ENCODE measurements at places on chromosomes 1 and 21.

GRCh38 chr1:10179406-10180091, 30.8 kb upstream of the KIF1B start:
- peaks cover 28% of the 10 kb centered on the region for H3K36me3 ChIP-seq
- H3K4me3 ChIP-seq, result no peak overlapping the region
- no peak overlapping the region for H3K27ac ChIP-seq
- no peaks in the 10 kb centered on the region for H3K4me1 ChIP-seq

DNA sequence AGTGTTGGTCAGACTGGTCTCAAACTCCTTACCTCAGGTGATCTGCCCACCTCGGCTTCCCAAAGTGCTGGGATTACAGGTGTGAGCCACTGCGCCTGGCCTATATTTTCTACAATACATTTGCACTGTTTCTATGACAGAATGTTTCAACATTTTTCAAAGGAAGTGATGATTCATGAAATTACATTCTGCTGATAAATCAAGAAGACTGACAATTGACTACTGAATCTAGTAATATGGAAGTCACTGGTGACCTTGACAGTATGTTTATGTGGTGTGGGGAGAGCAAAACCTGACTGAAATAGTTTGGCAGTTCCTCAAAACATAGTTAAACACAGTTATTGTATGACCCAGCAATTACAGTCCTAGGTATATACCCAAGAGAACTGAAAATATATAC, 18.1 kb downstream of the LRIF1 start:
- H3K27me3 ChIP-seq, result no peaks in the 10 kb centered on the region
- H3K4me1 ChIP-seq, result no peaks in the 10 kb centered on the region
- no peak for DNase-seq
- H3K36me3 ChIP-seq, result peaks cover 24% of the 10 kb centered on the region

DNA sequence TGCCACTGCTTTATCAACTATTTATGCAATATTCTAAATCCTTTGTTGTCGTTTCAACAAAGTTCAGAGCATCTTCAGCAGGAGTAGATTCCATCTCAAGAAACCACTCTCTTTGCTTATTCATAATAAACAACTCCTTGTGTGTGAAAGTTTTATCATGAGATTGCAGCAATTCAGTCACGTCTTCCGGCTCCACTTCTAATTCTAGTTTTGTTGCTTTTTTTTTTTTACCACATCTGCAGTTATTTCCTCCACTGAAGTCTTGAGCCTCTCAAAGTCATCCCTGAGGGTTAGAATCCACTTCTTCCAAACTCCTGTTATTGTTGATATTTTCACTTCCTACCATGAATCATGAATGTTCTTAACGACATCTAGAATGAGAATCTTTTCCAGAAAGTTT, 14.8 kb upstream of the ETS2 start:
- H3K4me1 ChIP-seq, result no peaks in the 10 kb centered on the region
- no peak overlapping the region for H3K4me3 ChIP-seq
- H3K27me3 ChIP-seq, result no peaks in the 10 kb centered on the region
- H3K36me3 ChIP-seq, result no peaks in the 10 kb centered on the region
- H3K27ac ChIP-seq, result no peak overlapping the region
- no peak for DNase-seq

- DNase-seq, result no peak
- H3K27ac ChIP-seq, result no peak overlapping the region
- peaks cover 7% of the 10 kb centered on the region for H3K27me3 ChIP-seq
- H3K4me1 ChIP-seq, result no peaks in the 10 kb centered on the region
Observed at GRCh38 chr1:214102907-214103306, 115.1 kb downstream of the PROX1 start.

GRCh38 chr21:36306872-36307534, 13.0 kb upstream of the MORC3 start:
- H3K27ac ChIP-seq, result no peak overlapping the region
- no peak for DNase-seq
- no peaks in the 10 kb centered on the region for H3K27me3 ChIP-seq
- H3K4me1 ChIP-seq, result no peaks in the 10 kb centered on the region
- H3K36me3 ChIP-seq, result no peaks in the 10 kb centered on the region

GRCh38 chr21:39149882-39150281, 33.4 kb downstream of the PSMG1 start:
- no peak overlapping the region for H3K4me3 ChIP-seq
- H3K27ac ChIP-seq, result no peak overlapping the region
- H3K27me3 ChIP-seq, result peaks cover 35% of the 10 kb centered on the region
- DNase-seq, result no peak
- no peaks in the 10 kb centered on the region for H3K4me1 ChIP-seq

DNA sequence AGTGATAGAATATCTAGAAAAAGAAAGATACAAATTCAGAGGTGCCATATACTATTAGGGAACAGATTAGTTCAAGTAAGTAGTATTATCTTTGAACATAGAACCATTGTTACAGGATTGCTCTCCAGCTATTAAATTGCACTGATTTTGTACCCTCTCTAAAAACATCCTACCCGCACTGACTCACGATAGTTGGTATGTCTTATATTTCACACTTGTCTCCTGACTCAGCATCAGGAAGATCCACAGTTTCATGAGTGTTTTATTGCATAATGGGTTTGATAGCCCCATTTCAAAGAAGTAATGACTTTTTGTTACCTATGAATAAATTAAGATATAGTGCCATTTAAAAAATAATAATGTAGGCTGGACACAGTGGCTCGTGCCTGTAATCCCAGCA, 6.0 kb downstream of the TATDN3 start:
- H3K4me3 ChIP-seq, result no peak overlapping the region
- no peak for DNase-seq
- no peak overlapping the region for H3K27ac ChIP-seq
- peaks cover 10% of the 10 kb centered on the region for H3K4me1 ChIP-seq

GRCh38 chr1:244161236-244161510, 110.1 kb downstream of the ZBTB18 start:
- H3K4me3 ChIP-seq, result no peak overlapping the region
- H3K4me1 ChIP-seq, result no peaks in the 10 kb centered on the region
- H3K27me3 ChIP-seq, result no peaks in the 10 kb centered on the region
- no peak overlapping the region for H3K27ac ChIP-seq
- DNase-seq, result no peak

DNA sequence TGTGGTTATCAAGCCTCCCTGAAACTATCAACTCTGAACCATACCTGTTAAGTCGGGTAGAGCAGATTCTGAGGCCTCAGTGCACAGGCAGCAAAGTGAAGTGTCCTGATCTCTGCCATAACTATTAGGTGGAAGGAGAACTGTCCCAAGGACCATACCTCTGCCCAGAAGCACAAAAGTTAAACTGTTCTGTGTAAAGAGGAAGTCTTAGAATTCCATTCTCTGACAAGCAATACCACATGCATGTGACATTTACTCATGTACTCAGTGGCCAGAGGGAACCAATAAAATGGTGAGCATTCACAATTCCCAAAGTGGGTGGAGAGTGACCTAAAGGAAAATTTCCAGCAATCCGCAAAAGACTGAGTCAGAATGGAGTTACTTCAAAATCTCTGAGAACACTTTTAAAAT, 61.0 kb downstream of the TOR3A start:
- no peaks in the 10 kb centered on the region for H3K27me3 ChIP-seq
- H3K36me3 ChIP-seq, result no peaks in the 10 kb centered on the region
- H3K27ac ChIP-seq, result no peak overlapping the region
- peaks cover 8% of the 10 kb centered on the region for H3K4me1 ChIP-seq
- no peak overlapping the region for H3K4me3 ChIP-seq
- no peak for DNase-seq

GRCh38 chr1:26827663-26828062, 1.2 kb downstream of the ZDHHC18 start:
- H3K4me1 ChIP-seq, result peaks cover 55% of the 10 kb centered on the region
- H3K27me3 ChIP-seq, result no peaks in the 10 kb centered on the region
- H3K27ac ChIP-seq, result peak overlapping the region; percentile 99
- peak overlapping the region; percentile 96 for H3K4me3 ChIP-seq

DNA sequence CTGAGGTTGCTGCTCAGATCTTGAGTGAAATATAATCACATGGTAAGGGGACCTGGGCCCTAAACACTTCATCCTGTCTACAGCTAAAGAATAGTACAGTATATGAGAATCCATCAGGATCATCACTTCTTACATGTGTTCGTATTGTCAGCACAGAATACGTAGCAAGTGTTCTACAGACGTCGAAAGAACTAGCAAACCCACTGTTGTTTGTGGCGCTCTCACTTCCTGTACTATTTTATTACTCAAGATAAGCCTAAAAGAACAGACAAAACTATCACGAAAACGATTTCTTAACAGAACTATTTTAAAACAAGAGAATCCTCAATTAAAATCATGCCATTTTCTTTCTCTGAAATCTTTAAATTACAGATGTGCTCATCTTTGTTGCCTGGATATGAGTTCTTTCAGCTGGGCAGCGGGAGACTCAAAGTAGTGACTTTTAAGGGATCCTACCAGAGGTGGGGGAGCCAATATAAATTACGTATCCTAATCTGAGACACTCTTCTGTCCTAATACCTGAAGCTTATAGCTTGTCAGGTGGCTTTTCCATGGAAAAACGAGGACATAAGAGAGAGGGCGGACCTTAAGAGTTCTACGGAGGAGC, 724 bp downstream of the ST7L start:
- peak; percentile 46 for DNase-seq
- H3K27ac ChIP-seq, result peak overlapping the region; percentile 99
- H3K4me1 ChIP-seq, result peaks cover 23% of the 10 kb centered on the region
- peak overlapping the region; percentile 99 for H3K4me3 ChIP-seq

- no peak overlapping the region for H3K27ac ChIP-seq
- H3K4me1 ChIP-seq, result no peaks in the 10 kb centered on the region
- H3K27me3 ChIP-seq, result no peaks in the 10 kb centered on the region
- H3K4me3 ChIP-seq, result no peak overlapping the region
- no peak for DNase-seq
- H3K36me3 ChIP-seq, result peaks cover 19% of the 10 kb centered on the region
Observed at GRCh38 chr1:1334835-1335234, 3.8 kb downstream of the TAS1R3 start.

GRCh38 chr1:200684015-200684414, 14.3 kb upstream of the DDX59 start:
- H3K27me3 ChIP-seq, result peaks cover 21% of the 10 kb centered on the region
- H3K27ac ChIP-seq, result no peak overlapping the region
- H3K36me3 ChIP-seq, result no peaks in the 10 kb centered on the region
- H3K4me3 ChIP-seq, result no peak overlapping the region
- H3K4me1 ChIP-seq, result no peaks in the 10 kb centered on the region

GRCh38 chr1:40905061-40905460, 42.9 kb upstream of the CITED4 start:
- no peaks in the 10 kb centered on the region for H3K4me1 ChIP-seq
- H3K36me3 ChIP-seq, result no peaks in the 10 kb centered on the region
- no peak overlapping the region for H3K4me3 ChIP-seq
- DNase-seq, result no peak

DNA sequence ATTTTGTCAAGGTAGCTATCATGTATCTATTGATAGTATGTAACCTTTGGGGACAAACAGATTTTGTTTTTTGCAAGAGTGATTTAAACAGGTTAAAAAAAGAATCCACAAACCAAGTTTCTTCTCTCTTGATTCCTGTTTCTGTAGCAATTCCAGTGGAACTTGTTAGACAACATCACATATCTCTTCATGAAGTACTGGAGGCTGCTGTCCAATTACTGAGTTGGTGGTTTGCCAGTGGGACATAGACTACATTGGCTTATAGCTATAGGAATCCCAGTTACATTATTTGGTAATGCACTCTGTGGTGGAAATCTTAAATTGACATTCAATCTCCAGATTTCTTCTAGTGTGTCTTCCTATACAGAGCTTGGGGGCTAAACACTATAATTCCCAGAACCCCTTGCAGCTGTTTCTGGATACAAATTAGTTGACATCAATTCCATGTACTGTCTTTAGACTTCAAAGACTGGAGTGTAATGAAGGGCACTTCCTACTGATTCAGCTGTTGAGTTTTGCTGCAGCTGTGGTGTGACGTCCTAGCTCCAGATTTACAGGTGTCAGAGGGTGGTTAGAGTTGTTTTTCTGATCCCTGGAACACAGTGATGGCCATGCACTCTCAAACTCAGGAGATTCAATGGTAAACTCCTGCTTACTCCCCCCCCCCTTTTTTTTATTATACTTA, 29.4 kb upstream of the GCLM start:
- no peak overlapping the region for H3K27ac ChIP-seq
- H3K27me3 ChIP-seq, result peaks cover 7% of the 10 kb centered on the region
- H3K4me1 ChIP-seq, result no peaks in the 10 kb centered on the region
- no peaks in the 10 kb centered on the region for H3K36me3 ChIP-seq
- no peak for DNase-seq

DNA sequence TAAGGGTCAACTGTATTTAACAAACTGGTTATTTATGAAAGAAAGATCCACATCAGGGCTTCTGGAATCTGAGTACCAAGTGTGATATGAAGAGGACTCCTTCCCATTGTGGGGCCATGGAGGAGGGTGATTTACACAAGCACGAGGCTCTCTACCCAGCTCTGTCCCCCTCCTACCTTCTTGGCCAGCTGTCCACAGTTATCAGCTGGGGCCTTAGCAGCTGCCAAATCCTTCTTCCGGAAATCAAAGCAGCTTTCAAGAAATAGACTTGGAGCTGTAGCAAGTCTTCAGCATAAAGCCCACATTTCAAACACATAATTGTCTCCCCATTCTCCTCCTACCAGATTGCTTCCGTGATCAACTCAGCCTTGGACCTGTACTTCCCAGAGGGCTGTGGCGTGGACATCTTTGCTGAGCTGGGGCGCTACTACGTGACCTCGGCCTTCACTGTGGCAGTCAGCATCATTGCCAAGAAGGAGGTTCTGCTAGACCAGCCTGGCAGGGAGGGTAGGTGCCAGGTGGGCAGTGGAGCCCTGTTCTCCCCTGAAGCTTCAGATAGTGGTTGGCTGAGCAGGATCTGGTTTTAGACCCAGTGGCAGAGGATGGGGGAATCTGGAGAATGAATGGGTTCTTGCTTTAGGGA, 15.5 kb downstream of the AZIN2 start:
- H3K4me1 ChIP-seq, result peaks cover 43% of the 10 kb centered on the region
- no peak overlapping the region for H3K4me3 ChIP-seq
- H3K27me3 ChIP-seq, result no peaks in the 10 kb centered on the region
- H3K27ac ChIP-seq, result no peak overlapping the region
- no peak for DNase-seq

- H3K36me3 ChIP-seq, result no peaks in the 10 kb centered on the region
- peaks cover 49% of the 10 kb centered on the region for H3K27me3 ChIP-seq
- H3K27ac ChIP-seq, result no peak overlapping the region
Observed at GRCh38 chr1:43137445-43138052, 34.5 kb downstream of the EBNA1BP2 start.

DNA sequence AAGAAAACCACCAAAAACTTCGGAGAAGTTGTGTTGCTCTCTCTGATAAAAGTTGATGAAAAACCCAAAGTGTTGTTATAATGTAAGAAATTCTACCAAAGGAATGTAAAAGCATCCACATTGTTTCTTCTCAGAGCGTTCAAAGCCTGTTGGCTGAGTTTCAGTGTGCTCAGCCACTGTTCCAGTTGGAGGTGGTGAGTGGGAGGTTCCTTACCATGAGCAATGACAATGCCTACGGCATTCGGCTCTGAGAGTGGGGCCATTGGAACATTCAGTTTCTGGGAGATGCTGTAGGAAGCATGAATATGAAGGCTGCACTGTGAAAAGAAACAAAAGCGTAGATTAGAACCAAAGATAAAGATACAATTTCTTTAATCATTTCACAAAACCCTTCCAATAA, 20.5 kb upstream of the MYBPHL start:
- no peak overlapping the region for H3K27ac ChIP-seq
- peaks cover 4% of the 10 kb centered on the region for H3K36me3 ChIP-seq
- peaks cover 7% of the 10 kb centered on the region for H3K27me3 ChIP-seq
- DNase-seq, result no peak
- no peaks in the 10 kb centered on the region for H3K4me1 ChIP-seq

GRCh38 chr1:243596431-243597062, 253.5 kb downstream of the AKT3 start:
- peak; percentile 22 for DNase-seq
- H3K27ac ChIP-seq, result peak overlapping the region; percentile 96
- no peaks in the 10 kb centered on the region for H3K36me3 ChIP-seq
- peak overlapping the region; percentile 35 for H3K4me3 ChIP-seq
- H3K27me3 ChIP-seq, result no peaks in the 10 kb centered on the region

All from effector memory CD8-positive, alpha-beta T cell (primary cell).